ENCODE measurements at places on chromosomes 6 and 20.
A peak's percentile ranks its signal among the peaks of the same experiment; 100 is the strongest.

DNA sequence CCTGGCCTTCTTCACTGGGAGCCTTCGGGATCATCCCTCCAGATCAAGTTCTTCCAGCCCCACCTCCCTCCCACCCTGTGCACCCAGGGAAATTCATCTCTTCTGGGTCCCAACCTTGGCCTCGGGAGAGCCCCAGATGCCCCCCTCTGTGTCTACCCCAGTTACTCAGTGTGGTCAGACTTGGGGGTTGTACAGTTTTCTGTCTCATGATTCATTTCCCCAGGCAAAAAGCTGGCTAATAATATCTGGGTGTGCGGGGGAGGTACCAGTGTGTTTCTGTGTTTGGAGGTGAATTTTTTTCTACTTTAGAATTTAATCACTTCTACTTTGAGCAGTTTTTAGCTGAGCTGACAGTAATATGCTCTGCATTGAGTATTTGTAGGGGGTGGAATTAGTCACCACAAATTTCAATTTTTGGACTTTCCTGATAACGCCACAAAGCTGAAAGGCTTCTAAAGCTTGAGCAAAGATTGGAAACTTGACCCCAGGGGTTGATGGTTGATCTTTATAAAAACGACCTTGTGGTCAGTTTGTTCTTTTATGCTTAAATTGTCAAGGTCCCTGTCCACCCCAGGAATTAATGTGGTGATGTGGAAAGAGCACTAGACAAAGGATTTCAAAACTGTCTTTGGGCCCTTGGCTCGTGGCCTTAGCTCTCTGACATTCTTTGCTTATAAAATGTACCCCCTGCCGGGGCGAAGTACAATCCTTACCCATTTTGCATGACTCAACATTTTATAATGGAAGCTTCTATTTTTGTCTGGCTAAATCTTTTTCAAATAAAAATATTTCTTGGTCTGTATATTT, 284.7 kb upstream of the TAB2 start:
- DNase-seq: peak; percentile 83

- DNase-seq: no peak
Measured at GRCh38 chr20:58763076-58763475, 70.5 kb downstream of the NPEPL1 start.

DNA sequence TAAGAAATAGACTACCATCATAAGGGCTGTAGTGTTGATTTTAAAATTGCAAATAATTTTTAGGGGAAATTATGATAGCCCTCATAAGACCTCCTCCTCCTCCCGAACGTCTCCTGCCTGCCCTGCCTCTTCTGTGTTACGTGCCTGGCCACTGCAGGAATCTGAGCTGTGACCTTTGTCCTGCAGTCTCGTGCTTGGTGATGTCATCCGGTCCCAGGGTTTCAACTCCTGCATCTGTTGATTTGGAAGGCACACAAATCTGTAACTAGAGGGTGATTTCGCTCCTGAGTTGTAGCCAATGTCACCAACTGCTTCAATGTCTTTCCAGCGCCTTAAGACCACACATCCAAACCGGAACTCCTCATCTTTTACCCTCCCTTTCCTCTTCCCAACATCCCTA, 163.2 kb downstream of the AIG1 start:
- DNase-seq: no peak

GRCh38 chr6:124872361-124873065, 89.7 kb upstream of the RNF217 start:
- no peak for DNase-seq

DNA sequence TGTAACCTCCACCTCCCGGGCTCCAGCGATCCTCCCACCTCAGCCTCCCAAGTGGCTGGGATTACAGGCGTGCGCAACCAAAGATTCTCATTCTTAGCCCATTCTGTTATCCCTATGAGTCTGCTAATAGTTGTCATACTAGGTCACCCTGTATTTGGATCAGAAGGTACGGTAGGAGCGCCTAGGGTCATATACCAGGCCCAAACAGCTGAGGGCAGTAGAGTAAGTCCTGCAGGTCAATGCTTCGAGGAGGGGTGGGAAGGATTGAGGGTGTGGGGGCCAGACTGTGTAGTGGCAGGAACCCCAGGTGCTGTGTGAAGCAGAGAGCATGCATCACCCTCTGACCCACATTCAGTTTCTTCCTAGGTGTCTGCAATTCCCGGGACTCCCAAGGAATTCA, 22.7 kb upstream of the POU5F1 start:
- no peak for DNase-seq

GRCh38 chr6:142935553-142936517, 9.1 kb downstream of the HIVEP2 start:
- peak; percentile 29 for DNase-seq

- no peak for DNase-seq
Measured at GRCh38 chr6:33875141-33875581, 71.4 kb upstream of the MLN start.

GRCh38 chr6:18481870-18482269, 94.7 kb downstream of the RNF144B start:
- DNase-seq: no peak

DNA sequence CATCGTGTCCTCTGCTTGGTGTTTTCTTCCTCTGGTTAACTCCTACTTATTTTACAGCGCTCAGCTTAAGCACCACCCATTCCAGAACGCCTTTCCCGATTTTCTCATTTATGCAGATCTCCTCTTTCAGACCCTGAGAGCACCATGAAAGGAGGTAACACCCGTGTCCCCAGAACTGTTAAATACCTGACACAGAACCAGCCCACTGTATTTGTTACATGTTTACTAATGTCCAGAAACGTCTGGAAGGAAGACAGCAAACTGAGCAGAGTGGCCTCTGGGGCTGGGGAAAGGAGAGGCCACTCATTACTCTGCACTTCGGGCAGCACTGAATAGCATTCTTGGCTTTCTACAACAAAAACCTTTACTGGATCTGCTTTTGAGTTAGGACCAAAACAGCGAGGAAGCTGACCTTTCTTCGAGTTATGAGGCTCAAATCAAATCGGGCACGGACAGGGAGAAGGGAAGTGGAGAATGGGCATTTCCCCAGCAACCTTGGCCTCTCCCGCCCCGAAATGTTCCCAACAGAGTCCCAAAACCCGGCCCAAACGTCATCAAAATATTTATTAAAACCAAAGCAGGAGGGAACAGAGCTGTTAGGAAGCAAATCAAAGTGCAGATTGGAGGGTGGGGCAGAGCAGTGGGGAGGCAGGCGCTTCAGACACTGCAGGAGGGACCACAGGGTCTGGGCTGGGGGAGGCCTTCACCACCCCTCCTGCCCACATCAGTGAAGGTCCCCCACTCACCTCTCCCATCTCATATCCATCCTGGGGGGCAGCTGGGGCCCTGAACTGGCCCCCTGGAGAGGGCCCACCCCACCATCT, 1.1 kb upstream of the NECAB3 start:
- DNase-seq: no peak

DNA sequence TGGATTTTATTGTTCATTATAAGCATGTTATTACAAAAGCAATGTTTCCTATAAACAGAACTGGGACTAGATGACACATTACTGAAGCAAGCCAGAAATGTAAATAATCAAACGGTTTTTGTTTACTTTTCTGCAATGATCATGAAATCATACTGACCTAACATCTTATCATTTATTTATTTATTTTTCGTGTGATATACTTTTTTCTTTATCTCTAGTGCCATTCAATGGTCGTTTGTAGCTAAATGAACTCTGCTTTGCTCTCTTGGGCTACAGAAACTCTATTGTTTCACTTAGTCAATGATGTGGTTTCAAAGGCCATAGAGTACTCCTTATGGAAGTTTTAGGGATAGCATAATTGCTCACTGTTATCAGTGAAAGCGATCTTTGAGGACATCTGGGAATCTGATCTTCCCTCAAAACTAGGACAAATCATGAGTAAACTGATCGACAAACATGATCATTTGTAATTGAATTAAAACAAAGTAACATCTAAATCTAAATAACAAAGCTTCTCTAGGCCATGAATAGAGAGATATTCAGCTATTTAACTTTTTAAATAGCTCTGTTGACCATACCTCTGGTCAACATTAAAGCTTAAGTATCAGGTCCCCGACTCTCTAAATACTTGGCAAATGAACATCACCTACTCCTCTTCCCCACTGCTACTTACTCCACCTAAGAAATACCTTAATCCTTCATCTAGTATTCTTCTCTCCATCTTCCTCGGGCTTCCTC, 933.4 kb downstream of the TFAP2A start:
- no peak for DNase-seq

DNA sequence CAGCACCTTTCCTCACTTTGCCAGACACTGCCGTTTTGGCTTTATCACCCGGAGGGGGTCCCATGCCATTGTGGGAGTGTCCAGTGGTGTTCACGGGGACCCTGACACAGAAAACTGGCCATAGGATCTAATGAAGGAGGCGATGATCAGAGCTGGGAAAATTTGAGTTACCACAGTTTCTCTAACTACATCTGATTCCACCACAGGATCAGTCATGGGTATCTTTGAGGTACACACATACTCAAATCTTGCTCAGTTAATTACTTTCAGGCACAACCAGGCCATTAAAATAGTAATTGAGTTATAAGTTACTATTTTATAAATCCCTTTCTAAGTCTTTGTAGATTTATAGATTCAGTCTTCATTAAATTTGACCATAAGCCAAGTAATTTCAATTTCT, 215.1 kb downstream of the PRL start:
- no peak for DNase-seq

GRCh38 chr6:32332433-32332832, 39.3 kb downstream of the TSBP1 start:
- DNase-seq: no peak

- DNase-seq: no peak
Measured at GRCh38 chr20:4817230-4817671, 95.5 kb downstream of the PRND start.

DNA sequence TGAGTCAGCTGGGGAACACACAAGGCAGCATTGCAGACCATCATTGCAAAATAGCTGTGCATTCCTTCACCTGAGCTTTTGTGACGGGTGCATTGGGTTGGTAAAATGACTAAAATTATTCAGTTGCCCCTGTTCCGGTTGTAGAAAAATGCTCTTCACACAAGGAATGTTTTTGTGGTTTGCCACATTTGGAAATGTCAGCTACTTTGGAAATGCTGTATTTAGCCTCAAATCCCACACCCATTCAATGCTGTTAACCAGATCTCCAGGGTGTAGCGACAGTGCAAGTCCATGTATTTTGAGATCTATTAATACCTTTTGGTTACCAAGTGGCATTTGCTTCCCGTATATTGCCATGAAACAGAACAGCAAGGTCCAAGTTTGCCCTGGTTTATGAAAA, 201.2 kb downstream of the FOXA2 start:
- DNase-seq: no peak

- DNase-seq: no peak
Measured at GRCh38 chr6:111114482-111114881, 27.2 kb downstream of the SLC16A10 start.

DNA sequence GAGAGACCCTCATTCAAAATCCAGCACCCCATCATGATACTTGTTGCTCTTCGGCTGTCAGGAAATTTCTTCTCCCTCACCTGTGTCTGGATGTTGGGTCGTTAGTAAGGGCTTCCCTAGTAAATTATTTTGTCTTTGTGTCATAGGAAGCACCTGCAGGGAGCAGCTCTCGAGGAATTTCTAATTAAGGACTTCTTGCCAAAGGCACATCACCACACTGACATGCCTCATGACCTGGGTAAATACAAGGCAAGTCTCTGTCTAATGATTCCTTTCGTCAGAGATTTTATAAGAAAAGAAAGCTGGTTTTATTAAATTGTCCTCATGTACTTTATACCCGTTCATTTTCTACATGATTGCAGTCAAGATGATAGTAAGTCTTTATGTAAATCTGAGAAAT, at the start of gene NOX3:
Gene NOX3 (minus strand): TSS at position 74 of the 400 bp plus-strand sequence. CDS start 39 bp downstream, at position 35.
- DNase-seq: no peak

- DNase-seq: no peak
Measured at GRCh38 chr20:8454137-8454712, 322.2 kb downstream of the PLCB1 start.

DNA sequence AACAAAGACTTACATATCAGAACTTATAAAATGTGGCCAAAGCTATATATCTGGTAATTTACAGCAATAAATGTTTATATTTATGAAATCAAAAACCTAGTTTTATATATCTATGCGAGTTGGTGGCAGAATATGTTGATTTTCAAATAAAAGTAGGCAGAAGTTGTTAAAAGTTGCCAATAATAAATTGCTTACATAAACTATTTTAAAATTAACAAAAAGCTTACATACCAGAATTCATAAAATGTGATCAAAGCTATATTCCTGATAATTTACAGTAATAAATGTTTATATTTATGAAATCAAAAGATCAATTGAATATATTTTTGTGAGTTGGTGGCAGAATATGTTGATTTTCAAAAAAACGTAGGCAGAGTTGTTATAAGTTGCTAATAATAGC, 451.8 kb upstream of the KHDRBS2 start:
- DNase-seq: no peak

DNA sequence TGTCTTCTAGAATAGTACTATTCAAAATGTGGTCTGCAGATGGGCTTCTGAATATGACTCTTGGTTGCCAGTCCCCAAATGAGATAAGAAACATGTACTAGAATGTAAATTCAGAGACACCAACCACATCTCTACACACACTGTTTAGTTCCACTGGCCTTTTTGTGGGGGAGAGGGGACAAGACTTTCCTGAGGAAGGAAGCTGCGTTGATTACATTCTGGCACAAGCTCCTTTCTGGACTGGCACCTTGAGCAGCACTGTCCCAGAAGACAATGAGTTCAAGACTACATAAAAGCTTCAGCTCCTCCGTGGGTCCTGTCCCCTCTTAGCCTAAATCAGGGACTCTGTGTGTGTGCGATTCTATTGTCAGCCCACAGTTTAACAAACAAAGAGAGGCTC, 6.9 kb upstream of the IYD start:
- no peak for DNase-seq

- no peak for DNase-seq
Measured at GRCh38 chr6:28137505-28137981, 4.1 kb upstream of the ZKSCAN8 start.

DNA sequence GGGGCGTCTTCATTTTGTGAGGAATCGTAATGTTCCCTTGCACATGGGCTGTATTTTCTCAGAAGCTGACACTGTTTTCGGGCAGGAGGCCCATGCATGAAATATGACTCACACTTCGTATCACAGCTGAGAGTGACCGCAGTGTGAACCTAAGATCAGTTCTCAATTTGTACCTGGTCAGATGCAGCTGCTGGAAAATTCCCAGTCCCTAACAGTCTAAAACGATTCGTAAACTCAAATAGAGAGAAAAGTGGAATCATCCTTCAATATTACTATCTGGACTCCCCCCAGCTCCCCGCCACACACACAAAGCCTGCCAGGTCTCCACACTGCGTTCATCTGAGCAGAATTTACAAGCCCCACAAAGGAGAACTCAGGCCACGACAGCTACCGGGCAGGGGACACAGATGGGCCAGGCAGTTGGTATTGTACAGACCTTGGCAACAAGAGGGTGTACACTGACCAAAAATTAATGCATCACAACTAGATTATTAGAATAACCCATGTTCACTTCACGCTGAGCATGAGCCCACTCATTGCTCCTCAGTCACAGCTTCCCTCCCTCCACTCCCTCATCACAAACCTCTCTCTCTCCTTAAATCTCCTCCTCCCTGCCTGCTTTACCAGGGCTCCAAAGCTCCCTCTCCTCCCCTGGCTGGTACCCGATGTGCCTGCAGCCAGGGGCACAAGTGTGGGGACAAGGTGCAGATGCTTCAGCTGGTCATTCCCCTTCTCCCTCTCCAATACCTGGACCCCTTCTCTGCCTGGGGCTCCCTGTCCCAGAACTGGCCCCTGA, 488.4 kb downstream of the PREX1 start:
- peak; percentile 50 for DNase-seq
